ENCODE measurements at places on chromosomes 7 and 10. TPM values are rescaled to one million over a fixed set of nuclear protein-coding genes. Genes with fewer than 3 reads are reported as not detected.

GRCh38 chr7:105797652-105798051 is 78.7 kb downstream of the ATXN7L1 start:
- no peak for DNase-seq
- no peaks in the 10 kb centered on the region for H3K27me3 ChIP-seq
- H3K36me3 ChIP-seq: no peaks in the 10 kb centered on the region
- no peaks in the 10 kb centered on the region for H3K4me1 ChIP-seq
- H3K4me3 ChIP-seq: no peak overlapping the region

DNA sequence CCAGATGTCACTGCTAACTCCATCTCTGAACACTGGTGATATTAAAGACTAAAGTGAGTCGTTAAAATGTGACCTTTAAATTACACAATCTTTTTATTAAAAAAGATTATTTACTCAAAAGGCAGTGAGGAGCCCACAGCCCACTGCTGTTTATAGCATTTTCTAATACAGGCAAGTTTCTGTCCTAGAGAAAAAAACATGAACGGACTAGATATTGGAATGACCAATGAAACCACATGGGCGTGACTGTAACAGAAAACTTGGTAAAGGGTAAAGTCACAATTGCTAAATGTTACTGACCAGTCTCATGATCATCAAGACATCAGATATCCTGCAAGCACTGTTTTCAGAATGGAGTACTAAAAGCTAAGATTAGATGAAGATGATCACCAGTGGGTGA is 78.7 kb downstream of the FEZF1 start:
- H3K4me3 ChIP-seq: no peak overlapping the region
- H3K27ac ChIP-seq: no peak overlapping the region
- H3K36me3 ChIP-seq: no peaks in the 10 kb centered on the region
- DNase-seq: no peak

GRCh38 chr10:2340831-2341647 is 603.7 kb upstream of the ADARB2 start:
- no peaks in the 10 kb centered on the region for H3K4me1 ChIP-seq
- no peak for DNase-seq
- no peaks in the 10 kb centered on the region for H3K36me3 ChIP-seq
- H3K27me3 ChIP-seq: no peaks in the 10 kb centered on the region
- no peak overlapping the region for H3K4me3 ChIP-seq

DNA sequence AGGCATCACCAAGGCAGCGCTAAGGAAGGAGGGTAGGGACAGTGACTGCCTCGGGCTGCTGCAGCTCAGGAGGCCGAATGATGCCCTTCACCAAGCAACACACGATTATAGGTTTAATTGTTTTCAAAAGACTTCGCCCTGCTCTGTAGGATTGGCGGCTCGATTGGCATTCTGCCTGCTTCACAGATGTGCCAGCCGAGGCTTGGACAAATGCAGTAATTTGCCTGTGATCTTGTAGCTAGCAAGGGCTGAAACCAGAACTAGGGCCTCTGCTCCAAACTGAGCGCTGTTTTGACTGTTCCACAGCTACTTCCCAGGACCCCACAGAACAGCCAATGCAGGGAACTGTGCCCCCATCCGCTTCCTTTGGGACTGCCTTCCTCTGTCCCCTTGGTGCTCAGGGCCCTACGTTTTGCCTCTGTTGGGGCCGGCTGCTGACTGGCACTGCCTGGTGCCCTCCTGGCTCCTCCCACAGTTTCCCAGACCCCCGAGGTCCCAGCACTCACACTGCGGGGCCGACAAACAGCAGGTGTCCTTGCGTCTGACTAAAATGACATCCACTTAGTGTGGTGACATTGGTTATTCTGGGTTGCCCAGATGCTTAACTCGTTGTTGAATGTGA is 62.6 kb upstream of the EN2 start:
- no peak overlapping the region for H3K4me3 ChIP-seq
- no peak overlapping the region for H3K27ac ChIP-seq

DNA sequence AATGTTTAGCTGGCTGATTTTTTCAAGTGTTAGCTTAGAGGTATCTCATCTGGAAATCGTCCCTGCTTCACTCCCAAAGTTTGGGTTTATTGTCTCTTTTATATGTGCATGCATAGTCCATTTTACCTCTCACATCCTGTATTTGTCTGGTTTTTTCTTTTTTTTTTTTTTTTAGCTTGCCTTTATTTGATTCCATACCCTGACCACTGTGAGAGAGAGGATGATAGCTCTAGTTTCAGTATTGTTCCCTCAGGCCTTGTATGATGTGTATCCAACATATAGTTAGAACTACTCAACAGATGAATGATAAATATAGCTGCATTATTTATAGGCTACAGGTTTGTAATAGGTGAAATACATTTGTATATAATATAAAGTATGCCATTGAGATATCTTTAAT is 29.9 kb downstream of the PCGF5 start:
- no peaks in the 10 kb centered on the region for H3K36me3 ChIP-seq
- H3K4me1 ChIP-seq: no peaks in the 10 kb centered on the region
- no peaks in the 10 kb centered on the region for H3K27me3 ChIP-seq
- DNase-seq: no peak
- H3K4me3 ChIP-seq: no peak overlapping the region

- no peak overlapping the region for H3K27ac ChIP-seq
- H3K27me3 ChIP-seq: no peaks in the 10 kb centered on the region
- H3K36me3 ChIP-seq: no peaks in the 10 kb centered on the region
- H3K4me1 ChIP-seq: no peaks in the 10 kb centered on the region
- no peak overlapping the region for H3K4me3 ChIP-seq
These were observed 380.6 kb upstream of the IGFBP3 start for GRCh38 chr7:46301677-46302076.

The MEOX2 gene
- total RNA-seq: 21.3 TPM

The TMEM178B gene
- 24.6 TPM for total RNA-seq

The SLC29A4 gene
- 7.7 TPM for total RNA-seq
